ENCODE measurements at places on chromosomes 1 and 21. TPM values are rescaled to one million over a fixed set of nuclear protein-coding genes. Genes with fewer than 3 reads are reported as not detected.

Gene AMY1C
- total RNA-seq, result not detected

Gene ACAP3
- total RNA-seq, result 33.6 TPM

Gene DENND2D
- 232 TPM for total RNA-seq

Gene AADACL4
- total RNA-seq, result not detected

Gene DMRTA2
- not detected for total RNA-seq

Gene CD1B
- total RNA-seq, result not detected

Gene ZNF436
- total RNA-seq, result 4.6 TPM

Gene SPOCD1
- total RNA-seq, result not detected

Gene SPATA46
- total RNA-seq, result not detected

Gene DPT
- total RNA-seq, result not detected

Gene AMY2A
- not detected for total RNA-seq

Gene TMEM200B
- total RNA-seq, result 0.94 TPM

Gene RIPPLY3
- total RNA-seq, result 0.08 TPM

Gene RAP1GAP
- total RNA-seq, result 0.96 TPM

Gene SESN2
- total RNA-seq, result 23.3 TPM

Gene TAS1R3
- 0.27 TPM for total RNA-seq

Gene TDRD5
- total RNA-seq, result not detected

Gene CCDC27
- not detected for total RNA-seq

Gene FOXO6
- 0.21 TPM for total RNA-seq

Gene TCHHL1
- total RNA-seq, result not detected

Gene OSCP1
- total RNA-seq, result 2.7 TPM

Gene SPRR2F
- not detected for total RNA-seq

Gene SYT11
- total RNA-seq, result 19.0 TPM

Gene FAM78B
- 0.13 TPM for total RNA-seq
